ENCODE measurements at places on chromosomes 7 and 10.

DNA sequence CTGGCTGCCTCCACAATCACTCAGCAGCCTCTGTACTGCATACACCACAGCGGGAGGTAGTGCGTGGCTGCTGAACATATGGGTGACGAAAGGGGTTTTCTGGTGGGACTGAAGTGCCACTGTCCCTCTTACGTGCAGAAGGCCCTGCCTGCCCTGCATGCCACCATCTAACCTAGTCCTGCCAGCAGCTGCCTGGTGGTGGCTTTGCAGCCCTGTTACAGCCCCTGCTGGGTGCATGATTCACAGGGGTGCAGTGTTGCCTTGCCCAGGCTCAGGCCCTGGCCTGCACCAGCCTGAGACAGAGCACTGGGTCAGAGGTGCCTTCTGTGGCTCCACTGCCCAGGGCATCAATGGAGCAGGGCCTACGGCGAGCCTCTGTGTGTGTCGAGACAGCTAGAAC, 50.1 kb downstream of the SYPL1 start:
- DNase-seq, result no peak

GRCh38 chr7:20395511-20395910, 64.8 kb downstream of the ITGB8 start:
- no peak for DNase-seq

- DNase-seq, result no peak
Observed at GRCh38 chr7:134897936-134898335, 88.4 kb upstream of the AGBL3 start.

DNA sequence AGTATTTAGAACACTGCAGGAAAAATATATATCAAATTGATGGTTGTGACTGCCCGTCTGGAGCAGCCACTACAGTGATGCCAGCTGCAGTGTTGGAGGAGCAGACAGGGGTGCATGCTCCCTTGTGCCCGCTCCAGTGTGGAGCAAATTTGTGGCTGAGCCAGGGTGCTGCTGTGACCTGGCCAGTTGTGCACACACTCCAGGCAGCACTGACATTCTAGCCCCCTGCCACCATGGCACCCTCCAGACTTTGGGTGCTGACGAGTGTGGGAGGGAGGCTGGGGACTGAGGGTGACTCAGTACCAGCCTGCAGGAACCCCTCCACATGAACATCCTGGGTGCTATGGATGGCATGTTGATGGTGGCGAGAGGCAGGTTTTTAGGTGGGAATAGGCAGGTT, 160.0 kb upstream of the PCDH15 start:
- DNase-seq, result no peak

GRCh38 chr10:72542396-72542815, 83.5 kb downstream of the MICU1 start:
- DNase-seq, result no peak

- no peak for DNase-seq
Observed at GRCh38 chr7:73431041-73431835, 2.3 kb upstream of the FZD9 start.

- peak; percentile 56 for DNase-seq
Observed at GRCh38 chr10:29725133-29725720, 90.5 kb upstream of the SVIL start.

DNA sequence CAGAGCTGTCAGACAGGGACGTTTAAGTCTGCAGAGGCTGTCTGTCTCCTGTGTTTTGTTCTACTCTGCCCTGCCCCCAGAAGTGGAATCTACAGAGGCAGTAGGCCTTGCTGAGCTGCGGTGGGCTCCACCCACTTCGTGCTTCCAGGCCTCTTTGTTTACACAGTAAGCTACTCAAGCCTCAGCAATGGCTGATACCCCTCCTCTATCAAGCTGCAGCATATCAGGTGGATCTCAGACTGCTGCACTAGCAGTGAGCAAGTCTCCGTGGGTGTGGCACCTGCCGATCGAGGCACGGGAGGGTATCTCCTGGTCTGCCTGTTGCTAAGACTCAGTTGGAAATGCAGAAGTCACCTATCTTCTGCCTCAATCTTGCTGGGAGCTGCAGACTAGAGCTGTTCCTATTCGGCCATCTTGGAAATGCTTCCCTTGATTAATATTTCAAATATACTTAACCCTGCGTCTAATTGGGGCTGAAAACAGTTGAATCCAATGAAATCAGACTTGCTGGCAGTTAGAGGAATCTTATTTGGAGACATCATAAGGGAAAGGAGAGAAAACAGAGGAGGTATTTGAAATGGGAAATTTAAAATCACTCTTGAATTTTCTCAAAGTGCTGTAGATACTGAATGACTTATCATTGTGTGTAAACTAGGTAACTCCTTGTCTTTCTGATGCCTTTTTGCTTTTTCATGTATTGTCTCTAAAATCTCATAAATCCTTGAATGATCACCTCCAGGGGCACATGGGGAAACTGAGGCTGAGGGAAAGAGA, 13.8 kb upstream of the CYP3A5 start:
- no peak for DNase-seq

DNA sequence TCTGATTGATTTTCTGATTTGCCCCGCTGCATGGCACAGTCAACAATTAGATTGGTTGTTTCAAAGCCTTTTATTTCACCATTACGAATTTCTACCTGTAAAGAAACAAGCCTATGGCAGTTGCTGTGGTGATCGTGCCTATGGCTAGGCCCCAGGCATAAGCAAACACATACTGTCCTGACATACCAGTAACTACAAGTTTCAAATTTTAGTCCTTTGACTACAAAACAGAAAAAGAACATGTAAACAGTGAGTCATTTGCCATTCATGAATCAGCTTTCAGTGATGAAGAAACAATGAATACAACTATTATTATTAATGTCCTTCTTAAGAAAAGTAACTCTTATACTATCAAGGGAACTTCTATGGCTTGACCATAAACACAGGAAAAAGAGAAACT, 168.0 kb upstream of the LRRN3 start:
- no peak for DNase-seq

DNA sequence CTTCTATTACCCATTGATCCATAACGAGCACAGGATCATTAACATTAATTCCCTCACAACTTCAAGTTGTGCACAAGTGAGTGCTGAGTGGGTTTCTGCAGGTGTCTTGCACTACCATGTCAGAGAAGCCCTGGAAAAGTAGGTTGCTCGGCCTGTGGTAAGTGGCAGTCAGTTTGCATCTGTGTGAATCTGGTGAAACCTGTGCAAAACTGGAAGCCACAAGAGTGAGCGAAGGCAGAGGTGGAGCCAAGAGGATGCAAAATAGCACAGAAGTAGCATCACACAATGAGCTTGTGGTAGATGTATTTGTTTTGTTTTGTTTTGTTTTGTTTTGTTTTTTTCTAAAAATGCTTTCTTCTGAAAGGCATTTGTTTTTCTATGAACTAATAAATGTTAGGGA, 181.5 kb downstream of the THSD7A start:
- no peak for DNase-seq

GRCh38 chr10:122427280-122427679, 27.2 kb upstream of the ARMS2 start:
- no peak for DNase-seq
